GM03348 (cell line): ENCODE measurements at places on chromosomes 6 and 20.

DNA sequence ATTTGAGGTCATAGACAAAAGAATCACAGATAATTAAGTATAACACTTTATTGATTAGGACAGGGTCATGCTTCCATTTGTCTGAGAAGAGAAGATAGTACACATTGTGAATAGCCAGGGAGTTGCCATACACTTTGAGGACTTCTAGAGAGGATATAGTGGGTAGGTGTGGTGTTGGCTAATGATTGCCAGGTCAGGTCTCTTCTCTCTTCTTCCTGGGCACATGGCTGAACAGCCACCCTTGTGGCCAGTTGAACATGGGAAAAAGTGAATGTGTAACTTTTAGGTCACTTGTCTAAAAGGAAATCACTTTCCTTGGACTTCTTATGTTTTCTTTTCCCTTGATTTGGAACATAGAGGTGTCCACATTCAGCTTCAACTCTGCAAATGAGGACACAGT lies 772.1 kb upstream of the MAP3K7 start:
- no peak for DNase-seq

- DNase-seq = no peak
These were observed 17.8 kb upstream of the COL19A1 start for GRCh38 chr6:69848552-69848951.

DNA sequence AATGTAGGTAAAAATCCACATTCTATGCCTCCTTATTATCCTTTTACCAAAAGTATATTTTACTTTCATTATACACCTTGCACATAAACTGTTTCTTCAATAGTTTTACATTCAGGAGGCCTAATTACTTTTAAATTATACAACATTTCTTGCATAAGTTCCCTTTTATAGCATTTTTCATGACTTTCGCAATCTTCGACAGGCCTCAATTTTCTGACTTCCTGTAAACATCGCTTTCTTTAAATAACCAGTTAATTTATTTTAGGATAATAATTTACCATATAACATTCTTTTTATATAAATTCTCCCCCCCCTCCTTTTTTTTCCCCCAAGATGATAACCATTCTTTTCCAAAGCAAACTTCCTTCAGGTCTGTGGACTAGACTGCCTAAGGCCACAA lies 9.2 kb downstream of the SLC35A1 start:
- DNase-seq = no peak

DNA sequence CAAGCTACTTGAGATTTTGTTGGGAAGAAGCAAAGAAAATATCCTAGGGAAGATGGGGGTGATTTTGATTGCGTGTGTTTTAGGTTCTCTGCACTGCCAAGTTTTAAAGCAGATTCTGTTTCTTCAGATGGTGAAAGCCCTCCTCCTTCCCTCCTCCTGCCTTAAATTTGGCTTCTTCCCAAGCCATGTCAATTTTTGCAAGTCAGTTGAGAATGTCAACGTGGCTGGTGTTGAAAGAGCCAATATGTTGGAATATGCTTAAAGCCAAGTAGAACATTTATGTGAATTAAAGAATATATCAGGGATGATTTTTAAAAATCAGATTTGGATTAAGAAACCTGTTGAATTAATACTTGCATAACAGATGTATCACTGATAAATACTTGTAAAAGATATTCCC lies 270.8 kb downstream of the ARID1B start:
- DNase-seq = no peak

- peak; percentile 13 for DNase-seq
These were observed 26.8 kb downstream of the PTCHD4 start for GRCh38 chr6:48084201-48084600.

- DNase-seq = peak; percentile 82
These were observed 78.7 kb upstream of the PHACTR3 start for GRCh38 chr20:59525500-59526241.

DNA sequence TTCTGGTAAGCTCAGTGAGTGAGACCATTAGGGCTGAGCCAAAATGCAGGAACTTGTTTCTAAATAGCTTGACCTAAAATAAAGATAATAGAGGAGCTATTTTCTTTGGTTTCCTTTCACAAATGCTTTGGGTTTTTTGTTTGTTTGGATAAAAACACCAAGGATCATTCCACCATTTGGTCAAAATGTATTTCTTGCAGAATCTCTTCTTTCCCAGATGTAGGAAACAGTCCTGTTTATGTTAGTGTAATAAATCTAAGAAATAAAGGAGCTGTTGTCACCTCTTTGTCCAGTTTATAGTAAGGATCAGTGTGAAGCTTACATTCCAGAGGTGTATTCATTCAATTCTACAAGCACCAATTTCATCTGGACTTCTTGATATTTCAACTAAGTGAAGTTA lies 297.8 kb downstream of the GJA1 start:
- DNase-seq = no peak

DNA sequence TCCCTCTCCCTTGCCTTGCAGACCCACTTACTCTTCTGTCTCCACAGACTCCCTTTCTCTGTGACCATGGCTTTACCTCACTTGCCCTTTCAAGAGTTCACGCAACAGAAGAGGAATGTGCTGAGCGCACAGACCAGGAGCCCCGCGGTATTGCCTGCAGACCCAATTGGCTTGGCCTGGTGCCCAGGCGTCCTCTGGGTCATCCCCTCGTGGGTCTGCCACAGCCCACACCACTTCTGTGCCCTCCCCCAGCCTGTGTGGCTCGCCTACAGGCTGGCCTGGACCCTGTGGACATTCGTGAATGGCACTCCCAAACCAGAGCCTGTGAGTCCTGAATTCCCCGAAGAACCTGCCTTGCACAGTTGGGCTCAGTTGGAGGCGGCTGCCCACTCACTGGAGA lies 15.3 kb upstream of the NINL start:
- no peak for DNase-seq

- peak; percentile 13 for DNase-seq
These were observed 8.2 kb downstream of the NCOA7 start for GRCh38 chr6:125798734-125799508.

DNA sequence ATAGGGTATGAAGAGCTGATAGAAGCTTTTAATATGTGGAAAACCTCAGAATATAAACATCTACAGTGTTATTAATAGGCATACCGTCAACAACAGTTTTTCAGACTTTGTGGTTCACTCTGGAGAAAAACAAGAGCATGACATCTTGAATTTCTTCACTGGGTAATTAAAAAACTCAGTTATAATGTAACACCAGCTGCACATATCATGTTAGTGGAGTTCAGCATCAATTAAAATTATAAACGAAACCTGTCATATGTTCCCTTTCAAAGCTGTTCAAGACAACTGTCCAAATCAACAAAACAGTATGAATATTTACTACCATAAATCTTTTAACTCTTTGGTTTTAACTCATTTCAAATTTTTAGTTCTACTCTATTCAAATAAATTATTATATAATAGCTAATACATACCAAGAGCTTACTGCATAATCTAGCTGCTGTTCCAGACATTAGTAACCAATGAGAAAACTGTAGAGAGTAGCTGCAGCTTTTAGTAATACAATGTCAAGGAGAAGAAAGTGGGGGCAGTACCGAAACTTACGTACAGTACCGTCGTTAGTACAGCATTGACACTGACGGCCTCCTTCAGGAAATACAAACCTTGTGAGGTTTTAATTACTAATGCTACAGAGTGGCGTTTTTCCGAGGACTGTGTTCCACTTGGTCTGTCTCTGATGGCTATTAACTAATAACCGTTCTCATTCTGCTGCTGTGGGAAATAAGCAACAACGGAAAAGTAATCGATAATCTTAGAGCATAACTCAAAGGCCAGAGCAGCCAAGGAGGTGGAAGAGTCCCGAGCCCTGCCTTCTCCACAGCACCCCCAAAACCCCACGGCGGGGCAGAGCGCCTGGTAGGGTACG lies 532 bp upstream of the PM20D2 start:
- DNase-seq = peak; percentile 27

GRCh38 chr20:52275181-52275691 lies 83.7 kb upstream of the ZFP64 start:
- no peak for DNase-seq

DNA sequence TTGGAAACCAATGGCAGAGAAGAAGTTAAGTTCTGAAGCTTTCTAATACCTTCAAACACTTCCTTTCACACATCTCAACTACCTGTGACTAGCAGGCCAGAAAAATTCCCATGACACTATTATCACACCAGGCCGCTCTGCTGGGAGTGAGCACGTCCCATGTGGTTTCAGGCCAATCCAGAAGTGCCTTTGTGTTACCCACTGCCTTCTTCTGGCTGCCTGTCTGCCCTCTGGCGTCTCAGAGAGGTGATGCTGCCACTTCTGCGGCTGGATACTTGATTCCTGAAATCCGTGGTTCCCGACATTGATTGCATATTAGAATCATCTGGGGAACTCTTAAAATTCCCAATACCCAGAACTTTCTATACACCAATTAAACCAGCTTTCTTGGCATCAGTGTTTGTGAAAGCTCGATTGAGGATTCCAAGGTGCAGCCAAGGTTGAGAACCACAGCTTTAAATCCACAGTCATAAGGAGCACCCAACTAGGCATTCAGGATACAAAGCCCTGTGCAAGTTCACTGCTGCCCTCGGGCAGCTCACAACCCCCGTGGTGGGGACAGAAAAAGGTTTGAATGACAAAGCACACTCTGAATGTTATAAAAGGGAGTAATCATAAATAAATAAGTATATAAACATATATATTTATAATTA lies 65.6 kb downstream of the STMND1 start:
- peak; percentile 71 for DNase-seq
